ENCODE measurements at places on chromosomes 12 and 14. TPM values are rescaled to one million over a fixed set of nuclear protein-coding genes. Genes with fewer than 3 reads are reported as not detected.
A peak's percentile ranks its signal among the peaks of the same experiment; 100 is the strongest.

DNA sequence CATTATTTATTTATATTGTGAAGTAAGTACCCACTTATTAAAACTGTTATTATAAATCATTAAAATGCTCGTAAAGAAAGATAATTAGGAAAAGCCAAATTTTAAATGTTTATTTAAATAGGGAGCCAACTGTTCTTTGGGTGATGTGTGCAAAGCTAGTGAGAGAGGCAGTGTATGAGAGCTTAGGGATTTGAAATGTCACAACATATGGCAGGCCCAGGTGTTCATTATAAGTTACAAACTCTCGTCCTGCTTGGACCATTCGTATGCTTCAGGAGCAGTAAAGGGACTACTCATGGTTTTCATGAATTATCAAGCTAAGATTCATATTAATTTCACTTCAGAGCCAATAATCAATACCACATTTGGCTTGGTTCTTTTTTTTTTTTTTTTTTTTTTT lies 154.5 kb downstream of the TGFB3 start:
- DNase-seq: no peak

Gene ART4
- not detected for polyA plus RNA-seq

GRCh38 chr12:45349916-45350315 lies 134.0 kb downstream of the ANO6 start:
- DNase-seq: peak; percentile 46

GRCh38 chr12:88391556-88391955 lies 188.7 kb downstream of the KITLG start:
- DNase-seq: peak; percentile 88

Gene FLRT2
- 10.2 TPM for polyA plus RNA-seq

DNA sequence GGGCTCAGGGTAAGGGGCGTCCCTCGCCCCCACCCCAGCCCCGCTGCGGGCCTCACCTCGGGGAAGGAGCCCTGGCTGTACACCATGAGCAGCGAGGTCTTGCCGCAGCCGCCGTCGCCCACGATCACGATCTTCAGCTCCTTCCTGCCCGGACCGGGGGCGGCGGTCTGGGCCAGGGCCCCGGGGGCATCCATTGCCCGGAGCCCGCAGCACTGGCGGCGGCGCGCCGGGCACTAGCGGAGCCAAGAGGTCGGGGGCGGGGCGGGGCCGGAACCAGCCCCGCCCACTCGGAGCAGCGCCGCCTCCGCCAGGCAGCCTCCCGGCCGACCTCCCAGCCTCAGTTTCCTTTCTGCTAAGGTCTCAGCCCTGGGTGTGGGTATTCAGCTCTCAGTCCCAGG lies at the start of gene RHOF:
TSS of gene RHOF (minus strand) at position 249 of the 398 bp plus-strand sequence. CDS start at position 194, 55 bp downstream.
- no peak for DNase-seq

DNA sequence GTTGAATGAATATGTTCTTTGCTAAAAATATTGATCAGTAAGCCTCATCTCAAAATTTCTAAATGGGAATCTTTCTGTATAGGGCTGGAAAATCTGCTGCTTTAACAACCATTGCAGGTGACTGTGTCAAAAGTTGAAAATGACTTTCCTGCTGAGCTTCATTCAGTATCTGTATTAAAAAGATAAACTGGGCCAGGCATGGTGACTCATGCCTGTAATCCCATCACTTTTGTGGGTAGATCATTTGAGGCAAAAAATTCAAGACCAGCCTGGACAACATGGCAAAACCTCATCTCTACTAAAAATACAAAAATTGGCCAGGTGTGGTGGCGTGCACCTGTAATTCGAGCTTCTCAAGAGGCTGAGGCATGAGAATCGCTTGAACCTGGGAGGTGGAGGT lies 213.7 kb upstream of the SYT10 start:
- DNase-seq: no peak

Gene TAS2R7
- polyA plus RNA-seq: not detected

DNA sequence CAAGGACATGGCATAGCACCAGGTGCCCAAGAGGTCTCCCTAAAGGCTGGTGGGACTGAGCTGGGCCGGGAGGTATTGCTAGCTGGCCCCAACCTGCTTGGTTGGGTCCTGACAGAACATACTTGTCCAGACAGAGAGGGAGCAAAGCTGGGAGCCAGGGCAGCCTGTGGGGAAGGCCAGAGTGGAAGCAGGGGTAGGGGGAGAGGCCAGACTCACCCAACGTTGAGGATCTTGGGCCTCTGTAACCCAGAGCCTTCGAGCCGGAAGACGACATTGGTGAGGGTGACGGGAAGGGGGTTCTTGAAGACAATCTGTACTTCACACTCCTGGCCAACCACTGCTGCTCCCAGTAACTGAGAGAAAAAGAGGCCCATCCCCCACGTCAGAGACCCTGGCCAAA lies 9.0 kb downstream of the TGM1 start:
- no peak for DNase-seq

Gene SLCO1B3
- not detected for polyA plus RNA-seq

GRCh38 chr12:16112612-16113560 lies 164.6 kb downstream of the SLC15A5 start:
- no peak for DNase-seq

- DNase-seq: no peak
Observed at GRCh38 chr12:83827860-83828259, 1084.7 kb downstream of the SLC6A15 start.

- DNase-seq: no peak
Observed at GRCh38 chr12:14611640-14612203, 44.0 kb upstream of the PLBD1 start.

- peak; percentile 76 for DNase-seq
Observed at GRCh38 chr12:127393896-127394295, 873.1 kb upstream of the TMEM132C start.

DNA sequence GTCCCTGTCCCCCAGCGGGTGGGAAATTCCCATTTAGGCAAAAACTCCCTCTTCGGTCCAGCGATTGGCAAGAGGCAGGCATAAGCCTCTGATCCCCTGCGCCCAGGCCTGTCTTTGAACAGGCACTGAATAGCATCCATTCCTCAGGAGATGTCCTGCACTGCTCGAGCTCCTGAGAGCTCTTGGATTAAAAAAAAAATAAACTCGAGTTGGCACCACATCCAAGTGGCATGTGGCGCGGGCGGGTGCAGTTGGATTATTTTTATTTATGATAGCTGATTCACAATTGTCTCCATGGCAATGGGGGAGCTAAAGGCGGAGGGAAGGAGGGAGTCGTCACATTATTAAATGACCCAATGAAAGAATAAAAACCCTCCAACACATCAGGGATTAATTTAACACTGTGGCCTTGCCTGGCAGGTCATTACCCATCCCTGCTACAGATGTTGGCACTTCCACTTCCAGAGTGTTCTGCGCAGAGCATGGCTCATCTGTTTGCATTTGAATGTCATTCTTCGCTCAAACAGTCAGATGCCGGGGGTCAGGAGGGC lies 207.2 kb downstream of the AACS start:
- no peak for DNase-seq

GRCh38 chr12:109879351-109880042 lies 844 bp downstream of the GLTP start:
- no peak for DNase-seq

DNA sequence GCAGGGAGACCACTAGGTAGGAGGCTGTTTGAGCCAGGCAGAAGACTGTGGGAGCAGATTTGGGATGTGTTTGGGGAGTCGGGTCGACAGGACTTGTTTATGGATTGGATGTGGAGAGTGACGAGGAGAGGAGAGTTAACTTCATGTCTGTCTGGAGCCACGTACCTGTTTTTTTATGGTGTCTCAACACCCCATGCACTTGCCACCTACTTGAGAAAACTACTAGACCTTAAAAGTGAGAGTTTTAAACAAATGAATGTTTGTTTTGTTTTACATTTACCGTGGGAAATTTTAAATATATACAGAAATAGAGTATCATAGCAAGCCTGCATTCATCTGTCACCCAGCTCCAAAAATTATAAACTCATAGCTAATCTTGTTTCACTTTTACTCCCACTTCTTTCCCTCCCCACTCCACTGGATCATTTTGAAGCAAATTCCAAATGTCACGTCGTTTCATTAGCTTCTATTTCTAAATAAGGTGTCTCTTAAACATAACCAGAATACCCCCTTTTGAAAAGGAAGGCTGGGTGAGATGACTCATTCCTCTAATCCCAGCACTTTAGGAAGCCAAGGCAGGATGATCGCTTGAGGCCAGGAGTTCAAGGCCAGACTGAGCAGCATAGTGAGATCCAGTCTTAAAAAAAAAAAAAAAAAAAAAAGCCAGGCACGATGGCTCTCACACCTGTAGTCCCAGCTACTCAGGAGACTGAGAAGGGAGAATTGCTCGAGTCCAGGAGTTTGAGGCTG lies 136.2 kb downstream of the ANO6 start:
- DNase-seq: no peak

Gene CYP27B1
- 0.80 TPM for polyA plus RNA-seq

DNA sequence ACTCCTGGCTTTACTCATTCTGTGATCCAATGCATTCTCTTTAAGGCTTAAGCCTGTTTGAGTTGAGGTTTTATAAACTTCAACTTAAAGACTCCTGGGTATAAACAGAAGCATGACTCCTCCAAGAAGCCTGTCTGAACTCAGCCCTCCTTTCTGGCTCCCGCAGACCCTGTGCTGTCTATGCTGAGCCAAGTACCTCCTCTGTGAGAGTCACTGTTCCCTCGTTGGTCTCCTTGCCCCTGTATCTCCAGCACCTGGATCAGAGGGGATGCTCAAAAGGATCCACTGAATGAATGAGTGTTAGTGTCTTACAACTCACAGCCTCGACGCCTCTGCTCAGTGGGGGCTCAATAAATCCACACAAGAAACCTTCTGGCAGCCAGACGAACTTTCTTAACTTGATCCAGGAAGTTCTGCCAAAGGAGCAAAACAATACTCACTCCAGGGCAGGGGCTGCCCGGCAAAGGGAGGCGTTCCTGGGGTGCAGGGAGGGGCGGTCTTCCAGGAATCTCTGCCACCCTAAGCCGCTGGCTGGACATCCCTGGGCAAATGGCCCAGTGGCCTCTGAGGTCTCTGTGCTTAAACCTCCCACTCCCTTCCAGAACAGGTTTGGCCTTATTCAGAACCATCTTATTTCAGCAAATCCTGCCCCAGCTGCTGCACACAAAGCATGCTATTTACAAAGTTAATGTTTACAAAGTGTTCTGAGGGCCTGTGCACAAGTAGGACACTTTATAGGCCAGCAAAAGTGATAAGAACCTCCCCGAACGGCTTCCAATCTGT lies 32.9 kb downstream of the MAP1LC3B2 start:
- peak; percentile 76 for DNase-seq

GRCh38 chr12:75922944-75923642 lies 108.5 kb downstream of the PHLDA1 start:
- DNase-seq: no peak

Gene TAMALIN
- 5.3 TPM for polyA plus RNA-seq

DNA sequence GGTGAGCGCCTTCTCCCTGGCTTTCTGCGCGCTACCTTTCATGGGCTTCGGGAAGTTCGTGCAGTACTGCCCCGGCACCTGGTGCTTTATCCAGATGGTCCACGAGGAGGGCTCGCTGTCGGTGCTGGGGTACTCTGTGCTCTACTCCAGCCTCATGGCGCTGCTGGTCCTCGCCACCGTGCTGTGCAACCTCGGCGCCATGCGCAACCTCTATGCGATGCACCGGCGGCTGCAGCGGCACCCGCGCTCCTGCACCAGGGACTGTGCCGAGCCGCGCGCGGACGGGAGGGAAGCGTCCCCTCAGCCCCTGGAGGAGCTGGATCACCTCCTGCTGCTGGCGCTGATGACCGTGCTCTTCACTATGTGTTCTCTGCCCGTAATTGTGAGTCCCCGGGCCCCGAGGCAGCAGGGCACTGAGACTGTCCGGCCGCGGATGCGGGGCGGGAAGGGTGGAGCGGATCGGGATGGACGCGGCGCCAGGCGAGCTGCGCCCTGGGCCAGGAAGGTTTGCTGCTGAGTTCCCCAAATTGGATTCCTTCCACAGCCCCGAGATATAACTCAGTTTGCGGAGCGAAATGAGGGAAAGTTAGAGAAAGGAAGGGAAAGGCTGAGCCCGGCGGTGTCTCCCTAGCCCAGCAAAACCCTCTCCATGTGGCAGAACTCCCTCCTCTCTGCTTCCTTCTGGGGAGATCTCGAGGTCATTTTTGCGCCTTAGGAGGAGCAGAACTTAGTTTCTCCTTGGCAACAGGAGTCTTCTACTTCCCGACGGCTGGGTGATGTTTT lies 972 bp downstream of the PTGDR start:
- DNase-seq: peak; percentile 13

GRCh38 chr12:599756-600155 lies 63.5 kb downstream of the NINJ2 start:
- no peak for DNase-seq
